Central memory CD4-positive, alpha-beta T cell (primary cell): ENCODE measurements at places on chromosomes 4 and X.

- DNase-seq: no peak
These were observed 90.3 kb downstream of the RLIM start for GRCh38 chrX:74523870-74524735.

- no peak for DNase-seq
These were observed 38.7 kb upstream of the MXD4 start for GRCh38 chr4:2300431-2301224.

DNA sequence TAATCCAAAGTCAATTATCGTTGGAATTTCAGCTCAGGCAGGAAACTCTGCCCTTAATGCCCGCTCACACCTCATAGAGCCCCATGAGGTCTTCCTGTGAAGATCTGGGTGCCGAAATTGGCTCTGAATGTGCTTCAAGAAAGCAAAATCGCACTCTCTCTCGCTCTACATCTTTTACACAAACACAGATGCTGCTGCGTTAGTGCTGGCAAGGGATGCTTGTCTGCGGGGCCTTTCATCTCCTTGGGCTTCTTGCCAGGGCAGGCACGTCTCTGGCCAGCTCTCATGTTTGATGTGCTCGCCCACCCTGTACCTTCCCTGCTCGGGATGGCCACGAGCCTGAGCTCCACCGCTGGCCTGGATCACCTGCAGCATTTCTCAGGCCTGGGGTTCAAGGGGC lies 66.5 kb downstream of the CLCN4 start:
- DNase-seq: no peak

DNA sequence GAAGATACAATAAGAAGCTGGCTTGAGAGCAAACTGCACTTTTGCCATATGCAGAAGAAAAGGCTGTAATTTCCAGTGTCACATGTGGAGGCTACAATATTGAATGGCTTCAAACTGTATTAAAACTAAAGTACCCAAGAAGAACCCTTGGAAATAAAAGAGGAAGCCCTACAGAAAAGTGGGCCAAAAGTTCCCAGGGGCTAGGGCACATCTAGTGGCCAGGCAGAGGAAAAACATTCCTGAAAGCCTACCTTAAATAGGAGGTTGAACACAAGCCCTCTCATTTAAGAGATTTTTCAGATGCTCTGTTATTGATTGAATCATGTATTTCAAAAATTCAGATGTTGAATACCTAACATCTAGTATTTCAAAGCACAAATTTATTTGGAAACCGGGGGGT lies 40.6 kb upstream of the PRDX4 start:
- no peak for DNase-seq

DNA sequence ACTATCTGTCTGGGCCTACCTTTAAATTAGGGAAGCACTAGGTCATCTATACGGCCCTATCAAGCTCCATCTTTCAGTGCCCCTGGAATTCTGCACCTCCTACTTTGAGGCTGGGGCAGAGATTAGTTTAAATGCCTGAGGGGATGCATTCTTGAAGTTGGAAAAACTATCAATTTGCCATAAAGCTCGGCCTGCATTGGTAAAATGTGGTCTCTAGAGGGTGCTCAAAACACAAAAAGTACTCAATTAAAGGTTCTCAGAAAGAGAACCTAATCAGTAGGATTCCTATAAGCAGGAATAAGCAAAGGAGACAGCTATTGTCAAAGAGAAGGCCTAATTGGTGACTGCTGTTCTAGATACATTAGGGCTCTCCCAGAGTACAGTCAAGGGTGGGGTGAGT lies 111.7 kb downstream of the AMER1 start:
- DNase-seq: no peak

DNA sequence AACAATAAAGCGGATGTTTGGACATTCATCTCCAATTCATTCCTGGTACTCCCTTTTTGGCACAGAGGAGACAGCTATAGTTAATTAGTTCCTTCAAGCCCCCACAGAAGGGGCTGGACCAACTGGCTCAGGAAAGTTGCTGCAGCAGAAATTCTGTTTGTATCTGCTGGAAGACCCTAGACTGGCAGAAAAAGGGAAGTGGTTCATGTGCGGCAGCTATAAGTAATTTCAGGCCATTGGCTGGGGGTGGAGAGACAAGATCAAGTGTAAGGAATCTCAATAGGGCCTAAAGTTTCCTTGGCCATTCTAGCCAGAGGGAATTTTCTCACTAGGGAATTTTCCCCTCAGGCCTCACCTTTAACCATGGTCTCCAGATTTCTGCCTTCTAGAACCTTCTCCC lies 89.9 kb upstream of the DHX15 start:
- DNase-seq: no peak

GRCh38 chr4:114472269-114473032 lies 126.2 kb upstream of the UGT8 start:
- DNase-seq: no peak

- DNase-seq: no peak
These were observed 217.8 kb upstream of the HCCS start for GRCh38 chrX:10893366-10893765.

DNA sequence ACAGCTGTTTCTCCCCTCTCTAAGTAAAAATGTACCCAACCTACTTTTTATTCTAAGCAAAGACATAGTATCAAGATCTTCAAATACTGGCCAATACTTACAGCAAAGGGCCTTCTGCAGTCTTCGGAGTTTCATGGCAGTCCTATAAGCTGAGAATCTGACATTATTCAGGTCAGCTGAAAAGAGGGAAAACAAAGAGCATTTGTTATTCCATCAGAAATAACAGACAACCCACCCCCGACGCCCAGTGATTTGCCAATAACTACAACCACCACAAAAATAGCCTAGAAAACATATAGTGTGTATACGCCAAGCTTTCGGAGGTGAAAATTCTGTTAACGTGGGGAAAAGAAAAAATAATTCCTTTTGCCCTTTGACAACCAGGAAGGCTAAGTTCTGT lies 151.1 kb upstream of the FTHL17 start:
- DNase-seq: no peak

DNA sequence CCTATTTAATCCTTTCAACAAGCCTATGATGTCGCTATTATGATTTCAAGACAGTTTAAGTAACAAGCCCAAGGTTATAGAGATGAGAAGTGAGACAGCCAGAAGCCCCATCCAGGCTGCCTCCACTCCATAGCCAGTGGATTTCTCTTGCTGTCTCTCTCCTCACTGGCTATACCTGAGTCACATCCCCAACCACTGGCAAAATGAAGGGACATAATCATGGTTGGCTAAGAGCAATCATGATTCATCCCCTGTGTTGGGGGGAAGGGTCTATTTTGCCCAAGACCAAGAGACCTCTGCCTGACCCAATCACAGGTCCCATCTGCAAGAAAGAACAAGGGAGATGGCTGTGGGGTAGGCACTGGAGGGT lies 334.9 kb upstream of the GATB start:
- DNase-seq: no peak
